ENCODE measurements at places on chromosomes 3 and 15. TPM values are rescaled to one million over a fixed set of nuclear protein-coding genes. Genes with fewer than 3 reads are reported as not detected.
A peak's percentile ranks its signal among the peaks of the same experiment; 100 is the strongest.

DNA sequence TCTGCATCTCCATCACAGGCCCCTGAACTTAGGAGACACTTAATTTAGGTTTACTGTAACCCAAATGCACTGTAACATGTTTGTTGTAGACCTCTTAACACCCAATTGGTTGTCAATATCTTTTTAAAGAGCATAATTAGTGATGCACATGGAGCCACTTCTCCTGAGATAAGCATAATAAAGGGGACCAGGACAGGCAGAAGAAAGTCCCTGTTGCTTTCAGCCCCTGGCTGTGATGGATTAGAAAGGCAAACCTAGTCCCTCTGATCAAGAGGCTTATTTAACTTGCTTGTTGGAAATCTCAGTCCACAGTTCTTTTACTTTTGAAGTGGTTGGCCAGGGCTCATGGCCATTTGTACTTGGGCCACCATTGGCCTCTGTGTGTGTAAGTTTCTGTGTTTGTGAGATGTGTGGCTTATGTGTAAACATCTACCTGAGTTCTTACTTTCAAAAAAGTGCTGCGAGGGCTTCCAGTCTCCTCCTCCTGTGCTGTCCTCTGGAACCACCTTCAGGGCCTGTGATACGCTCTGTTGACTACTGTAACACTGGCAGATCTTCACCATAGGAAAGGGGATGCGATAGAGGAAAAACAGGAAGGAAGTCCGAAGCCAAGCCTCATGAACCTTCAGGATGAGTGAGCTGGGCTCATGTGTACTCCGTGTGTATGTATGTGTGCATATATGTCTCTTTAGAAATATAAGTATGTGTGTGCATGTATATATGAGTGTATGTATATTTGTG lies 136.2 kb downstream of the EPHB1 start:
- H3K4me3 ChIP-seq, result no peak overlapping the region
- no peaks in the 10 kb centered on the region for H3K27me3 ChIP-seq
- no peaks in the 10 kb centered on the region for H3K36me3 ChIP-seq
- H3K4me1 ChIP-seq, result no peaks in the 10 kb centered on the region
- DNase-seq, result no peak

- H3K27me3 ChIP-seq, result no peaks in the 10 kb centered on the region
- no peaks in the 10 kb centered on the region for H3K36me3 ChIP-seq
- no peak for DNase-seq
- H3K27ac ChIP-seq, result no peak overlapping the region
- no peaks in the 10 kb centered on the region for H3K4me1 ChIP-seq
Observed at GRCh38 chr15:82105451-82106215, 59.8 kb upstream of the MEX3B start.

GRCh38 chr15:91627473-91628278 lies 225.8 kb upstream of the SLCO3A1 start:
- no peak overlapping the region for H3K4me3 ChIP-seq
- H3K4me1 ChIP-seq, result peaks cover 9% of the 10 kb centered on the region
- H3K27ac ChIP-seq, result no peak overlapping the region
- no peak for DNase-seq
- H3K36me3 ChIP-seq, result no peaks in the 10 kb centered on the region

GRCh38 chr3:186044968-186045367 lies 63.9 kb downstream of the ETV5 start:
- no peaks in the 10 kb centered on the region for H3K4me1 ChIP-seq
- H3K4me3 ChIP-seq, result no peak overlapping the region
- H3K36me3 ChIP-seq, result peaks cover 17% of the 10 kb centered on the region
- no peaks in the 10 kb centered on the region for H3K27me3 ChIP-seq
- no peak overlapping the region for H3K27ac ChIP-seq

- H3K36me3 ChIP-seq, result no peaks in the 10 kb centered on the region
- H3K27ac ChIP-seq, result no peak overlapping the region
- H3K27me3 ChIP-seq, result no peaks in the 10 kb centered on the region
- H3K4me1 ChIP-seq, result no peaks in the 10 kb centered on the region
- no peak overlapping the region for H3K4me3 ChIP-seq
Observed at GRCh38 chr3:882533-882932, 210.3 kb upstream of the CNTN6 start.

- no peak overlapping the region for H3K4me3 ChIP-seq
- H3K36me3 ChIP-seq, result no peaks in the 10 kb centered on the region
- DNase-seq, result no peak
- no peaks in the 10 kb centered on the region for H3K27me3 ChIP-seq
Observed at GRCh38 chr3:161177991-161178390, 43.1 kb upstream of the NMD3 start.

DNA sequence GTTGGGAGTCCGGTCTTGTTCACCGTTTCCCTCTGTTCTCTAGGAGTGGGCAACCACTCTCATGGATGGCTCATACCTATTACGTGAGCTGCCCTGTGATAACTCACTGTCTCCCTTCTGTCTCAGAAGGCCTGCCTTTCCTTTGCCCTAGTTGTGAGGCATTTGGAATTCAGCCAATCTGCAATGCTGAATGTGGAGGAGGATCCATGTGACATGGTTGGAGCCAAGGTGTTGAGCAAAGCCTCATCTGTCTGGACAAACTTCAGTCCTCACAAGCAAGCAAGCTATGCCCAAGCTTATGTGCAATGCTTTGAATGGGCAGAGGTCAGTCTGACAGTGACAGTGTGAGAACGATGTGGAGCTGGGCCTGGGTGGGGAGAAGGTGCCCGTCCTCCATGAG lies 37.8 kb upstream of the ATP10A start:
- H3K4me1 ChIP-seq, result peaks cover 8% of the 10 kb centered on the region
- H3K4me3 ChIP-seq, result no peak overlapping the region
- DNase-seq, result no peak
- H3K27me3 ChIP-seq, result no peaks in the 10 kb centered on the region
- H3K36me3 ChIP-seq, result no peaks in the 10 kb centered on the region

DNA sequence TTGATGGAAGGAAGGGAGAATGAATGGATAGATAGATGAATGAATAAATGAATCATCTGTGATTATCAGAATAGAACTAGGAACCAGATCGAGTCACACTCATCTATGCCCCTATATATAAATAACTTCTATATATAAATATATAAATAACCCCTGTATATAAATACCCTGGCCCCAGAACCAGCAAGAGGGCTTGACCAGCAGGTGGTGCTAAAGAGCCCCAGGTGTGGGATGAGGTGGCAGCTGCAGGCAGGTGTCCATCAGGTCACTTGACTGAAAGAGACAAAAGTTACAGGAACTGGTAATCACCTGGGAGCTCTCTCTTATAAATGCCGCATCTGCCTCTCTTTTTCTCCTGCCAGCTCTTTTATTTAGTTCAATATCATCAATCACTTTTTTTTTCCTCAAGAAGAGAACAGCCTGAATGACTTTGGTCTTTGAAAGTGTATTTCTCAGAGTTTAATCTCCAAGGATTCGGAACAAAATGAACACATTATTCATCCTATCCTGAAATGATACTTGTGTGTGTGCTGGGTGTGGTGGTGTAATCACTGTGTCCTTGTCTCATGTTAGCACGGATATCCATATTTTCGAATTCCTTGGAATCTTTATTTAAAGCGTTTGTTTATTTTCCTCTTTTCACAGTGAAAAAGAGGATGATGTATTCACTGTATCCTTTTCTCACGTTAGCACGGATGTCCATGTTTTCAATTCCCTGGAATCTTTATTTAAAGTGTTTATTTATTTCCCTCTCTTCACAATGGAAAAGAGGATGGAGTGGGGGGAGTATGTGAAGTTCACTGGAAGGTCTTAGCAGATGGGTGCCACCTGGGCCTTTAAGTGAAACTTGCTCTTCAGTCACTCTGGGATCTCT lies 35.4 kb upstream of the ATG7 start:
- H3K4me3 ChIP-seq, result no peak overlapping the region
- peaks cover 15% of the 10 kb centered on the region for H3K4me1 ChIP-seq
- H3K27me3 ChIP-seq, result no peaks in the 10 kb centered on the region
- no peaks in the 10 kb centered on the region for H3K36me3 ChIP-seq
- peak overlapping the region; percentile 45 for H3K27ac ChIP-seq

- H3K27me3 ChIP-seq, result no peaks in the 10 kb centered on the region
- peak; percentile 81 for DNase-seq
- H3K36me3 ChIP-seq, result no peaks in the 10 kb centered on the region
- no peak overlapping the region for H3K27ac ChIP-seq
- no peak overlapping the region for H3K4me3 ChIP-seq
Observed at GRCh38 chr3:114874522-114874971, 272.5 kb downstream of the ZBTB20 start.

DNA sequence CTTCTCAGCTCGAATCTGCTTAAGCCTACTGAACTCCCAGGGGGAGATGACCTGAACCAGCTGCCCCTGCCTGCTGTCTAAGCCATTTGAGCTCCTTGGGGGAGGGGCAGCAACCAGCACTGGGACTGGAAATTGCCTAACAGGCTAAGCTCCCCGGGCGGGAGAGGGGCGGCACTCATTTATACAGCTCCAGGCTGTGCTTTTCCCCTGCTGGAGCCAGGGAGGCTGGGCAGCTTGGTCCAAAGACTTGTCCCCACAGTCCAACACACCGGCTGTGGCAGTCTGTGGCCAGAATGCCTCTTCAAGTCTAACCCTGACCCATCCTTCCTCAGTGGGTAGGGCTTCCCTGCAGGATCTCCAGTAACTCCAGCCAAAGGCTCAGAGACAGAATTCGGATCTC lies 1241.5 kb downstream of the ROBO2 start:
- H3K27ac ChIP-seq, result no peak overlapping the region
- no peak overlapping the region for H3K4me3 ChIP-seq
- no peak for DNase-seq
- no peaks in the 10 kb centered on the region for H3K36me3 ChIP-seq
- no peaks in the 10 kb centered on the region for H3K27me3 ChIP-seq

GRCh38 chr3:60935709-60936108 lies 315.5 kb downstream of the FHIT start:
- H3K27me3 ChIP-seq, result no peaks in the 10 kb centered on the region
- no peaks in the 10 kb centered on the region for H3K4me1 ChIP-seq
- DNase-seq, result no peak

GRCh38 chr3:193782276-193782647 lies 189.3 kb downstream of the OPA1 start:
- no peak for DNase-seq
- no peaks in the 10 kb centered on the region for H3K36me3 ChIP-seq
- peaks cover 20% of the 10 kb centered on the region for H3K4me1 ChIP-seq
- H3K27me3 ChIP-seq, result peaks cover 12% of the 10 kb centered on the region
- no peak overlapping the region for H3K27ac ChIP-seq

GRCh38 chr3:162525771-162526170 lies 1029.2 kb downstream of the OTOL1 start:
- no peak overlapping the region for H3K4me3 ChIP-seq
- no peaks in the 10 kb centered on the region for H3K36me3 ChIP-seq
- no peak for DNase-seq
- no peaks in the 10 kb centered on the region for H3K4me1 ChIP-seq
- H3K27me3 ChIP-seq, result no peaks in the 10 kb centered on the region
- no peak overlapping the region for H3K27ac ChIP-seq

DNA sequence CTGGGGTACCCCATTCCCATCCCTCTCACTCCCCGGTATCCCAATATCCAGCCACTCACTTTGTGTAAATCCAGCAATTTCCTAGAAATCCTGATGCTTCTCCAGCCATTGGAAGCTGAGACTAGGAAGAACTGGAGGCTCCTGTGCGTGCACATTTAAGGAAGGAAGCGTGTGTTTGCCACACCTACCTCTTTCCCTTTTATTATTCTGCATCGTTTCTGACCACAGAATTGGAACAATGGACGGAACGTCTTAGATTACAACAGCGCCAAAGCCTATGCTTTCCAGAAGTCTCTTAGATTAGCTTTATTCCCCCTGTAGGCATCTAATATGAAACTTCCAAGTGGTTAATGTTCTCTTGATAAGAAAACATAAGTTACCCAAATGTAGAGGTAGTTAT lies 234.8 kb upstream of the TRIM42 start:
- DNase-seq, result no peak
- no peaks in the 10 kb centered on the region for H3K4me1 ChIP-seq
- no peak overlapping the region for H3K27ac ChIP-seq
- H3K36me3 ChIP-seq, result no peaks in the 10 kb centered on the region

GRCh38 chr3:120661106-120661905 lies 20.7 kb downstream of the HGD start:
- H3K36me3 ChIP-seq, result no peaks in the 10 kb centered on the region
- H3K27me3 ChIP-seq, result no peaks in the 10 kb centered on the region
- no peak overlapping the region for H3K27ac ChIP-seq
- DNase-seq, result no peak

GRCh38 chr15:59444980-59445545 lies 7.1 kb downstream of the FAM81A start:
- no peaks in the 10 kb centered on the region for H3K36me3 ChIP-seq
- no peak overlapping the region for H3K4me3 ChIP-seq
- H3K4me1 ChIP-seq, result no peaks in the 10 kb centered on the region
- H3K27me3 ChIP-seq, result no peaks in the 10 kb centered on the region

GRCh38 chr15:93088981-93089726 lies at the start of gene RGMA:
Gene RGMA (minus strand): TSS chr15:93089211. CDS start chr15:93088932, 279 bp downstream.
- no peak for DNase-seq
- H3K4me3 ChIP-seq, result peak within 1 kb of the TSS; percentile 72
- no peaks in the 10 kb centered on the region for H3K36me3 ChIP-seq
- peaks cover 19% of the 10 kb centered on the region for H3K27me3 ChIP-seq
- H3K4me1 ChIP-seq, result peaks cover 25% of the 10 kb centered on the region

Gene TGFBR2
- total RNA-seq, result 82.8 TPM

Gene BNC1
- total RNA-seq, result 60.5 TPM

Gene ATP10A
- total RNA-seq, result 5.4 TPM

Gene C3orf62
- 5.9 TPM for total RNA-seq

Gene ARPC4
- total RNA-seq, result 107 TPM

Gene C3orf70
- total RNA-seq, result 8.5 TPM

Gene SKOR1
- total RNA-seq, result 1.6 TPM

Gene CCDC80
- total RNA-seq, result 11.6 TPM

Gene EXOG
- 2.5 TPM for total RNA-seq
